ENCODE measurements at places on chromosomes 3 and 15.

- DNase-seq, result no peak
Measured at GRCh38 chr3:46666453-46666845, 27.0 kb downstream of the ALS2CL start.

- DNase-seq, result peak; percentile 49
Measured at GRCh38 chr3:22322861-22323260, 571.9 kb upstream of the ZNF385D start.

- no peak for DNase-seq
Measured at GRCh38 chr3:14425581-14426304, 23.3 kb downstream of the SLC6A6 start.

DNA sequence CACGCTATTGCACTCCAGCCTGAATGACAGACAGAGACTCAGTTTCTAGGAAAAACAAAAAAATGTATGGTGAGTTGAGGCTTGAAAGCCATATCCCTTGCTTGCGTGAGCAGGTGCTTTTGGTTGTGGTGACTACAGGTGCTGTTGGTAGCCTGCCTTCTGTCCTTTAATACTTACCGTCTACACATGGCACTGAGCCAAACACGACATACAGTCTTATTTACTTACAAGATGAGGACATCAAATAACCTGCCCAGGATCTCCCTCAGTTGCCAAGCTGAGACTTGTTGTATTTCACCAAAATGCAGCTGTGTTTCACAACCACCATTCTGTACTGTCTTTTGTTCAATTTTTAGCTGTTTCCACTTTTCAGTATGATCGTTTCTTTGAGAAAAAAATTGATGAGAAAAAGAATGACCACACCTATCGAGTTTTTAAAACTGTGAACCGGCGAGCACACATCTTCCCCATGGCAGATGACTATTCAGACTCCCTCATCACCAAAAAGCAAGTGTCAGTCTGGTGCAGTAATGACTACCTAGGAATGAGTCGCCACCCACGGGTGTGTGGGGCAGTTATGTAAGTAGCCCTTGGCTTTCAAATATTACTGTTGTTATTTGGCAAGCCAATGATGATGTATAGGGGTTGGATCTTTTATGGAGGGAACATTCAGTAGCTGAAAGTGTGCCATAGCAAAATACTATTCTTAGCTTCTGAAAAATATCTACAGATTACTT lies 6.5 kb downstream of the ALAS1 start:
- no peak for DNase-seq

DNA sequence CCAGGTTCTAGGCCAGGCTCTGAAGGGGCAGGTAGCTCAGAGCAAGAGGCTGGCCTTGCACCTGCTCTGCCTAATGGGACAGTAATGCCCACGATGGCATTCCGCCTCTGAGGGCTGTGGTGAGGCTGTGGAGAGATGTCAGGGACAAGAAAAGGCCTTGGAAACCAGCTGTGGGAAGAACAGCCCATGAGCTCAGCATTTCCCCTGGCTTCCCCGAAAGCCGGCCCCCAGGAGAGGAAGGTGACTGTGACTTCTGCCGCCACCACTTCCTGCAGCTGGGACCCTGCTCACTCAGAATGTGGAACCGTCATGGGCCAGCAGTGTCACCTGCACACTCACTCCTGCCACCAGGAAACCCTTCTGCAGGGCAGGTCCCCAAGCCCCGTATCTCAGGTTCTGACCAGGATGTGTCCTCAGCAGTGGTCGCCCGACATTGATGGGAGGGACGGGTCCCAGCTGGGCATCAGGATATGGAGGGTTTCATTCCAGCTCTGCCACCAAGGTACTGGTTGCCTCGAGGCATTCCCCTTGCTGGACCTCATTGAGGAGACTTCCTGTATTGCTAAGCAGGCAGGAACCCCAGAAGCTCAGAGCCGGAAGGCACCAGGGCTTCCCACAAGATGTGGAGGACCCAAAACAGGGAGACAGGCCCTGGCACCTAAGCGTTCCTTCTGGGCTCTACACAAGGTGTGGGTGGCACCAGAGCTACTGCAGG lies 30.7 kb downstream of the SEMA7A start:
- DNase-seq, result no peak

DNA sequence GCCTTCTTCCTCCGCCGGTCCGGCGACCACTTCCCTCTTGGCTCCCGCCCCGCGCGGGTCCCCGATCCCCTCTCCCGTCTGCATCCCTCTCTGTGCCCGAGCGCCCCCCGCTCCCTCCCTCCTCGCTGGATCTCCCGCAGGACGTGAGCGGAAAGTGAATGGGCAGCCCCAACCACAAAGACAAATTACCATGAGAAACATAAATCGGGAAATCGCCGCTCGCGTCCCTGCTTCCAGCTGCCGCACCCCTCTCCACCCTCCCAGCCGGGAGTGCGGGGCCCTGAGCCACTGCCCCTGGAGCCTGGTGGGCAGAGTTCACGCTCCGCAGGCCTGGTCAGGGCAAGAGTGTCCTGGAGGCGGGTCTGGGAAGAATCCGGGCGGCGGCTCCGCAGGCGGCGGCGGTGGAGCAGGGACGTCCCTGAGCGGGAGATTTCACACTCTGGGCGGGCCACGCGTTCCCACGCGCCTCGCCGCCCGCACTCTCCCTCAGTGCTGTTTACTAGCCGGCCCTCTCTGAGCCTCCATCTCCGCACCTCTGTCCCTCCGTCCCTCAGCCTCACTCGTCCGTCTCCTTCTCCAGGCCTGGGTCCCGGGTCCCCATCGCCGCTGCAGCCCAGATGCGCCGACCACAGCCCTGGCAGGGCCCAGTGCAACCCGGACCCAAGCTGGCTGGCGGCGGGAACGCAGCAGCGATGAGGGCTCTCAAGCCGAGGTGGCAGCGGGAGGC lies 835 bp downstream of the SEMA5B start:
- peak; percentile 87 for DNase-seq

- no peak for DNase-seq
Measured at GRCh38 chr3:50238549-50239026, 2.6 kb downstream of the GNAI2 start.

- peak; percentile 71 for DNase-seq
Measured at GRCh38 chr3:112437146-112438022, 61.9 kb downstream of the BTLA start.

- DNase-seq, result no peak
Measured at GRCh38 chr3:143633816-143634215, 214.5 kb downstream of the SLC9A9 start.

GRCh38 chr3:8424281-8424680 lies 77.3 kb upstream of the LMCD1 start:
- no peak for DNase-seq

GRCh38 chr3:168990134-168990533 lies 673.4 kb downstream of the MECOM start:
- DNase-seq, result no peak

GRCh38 chr3:180284331-180285110 lies 247.8 kb upstream of the PEX5L start:
- DNase-seq, result no peak

DNA sequence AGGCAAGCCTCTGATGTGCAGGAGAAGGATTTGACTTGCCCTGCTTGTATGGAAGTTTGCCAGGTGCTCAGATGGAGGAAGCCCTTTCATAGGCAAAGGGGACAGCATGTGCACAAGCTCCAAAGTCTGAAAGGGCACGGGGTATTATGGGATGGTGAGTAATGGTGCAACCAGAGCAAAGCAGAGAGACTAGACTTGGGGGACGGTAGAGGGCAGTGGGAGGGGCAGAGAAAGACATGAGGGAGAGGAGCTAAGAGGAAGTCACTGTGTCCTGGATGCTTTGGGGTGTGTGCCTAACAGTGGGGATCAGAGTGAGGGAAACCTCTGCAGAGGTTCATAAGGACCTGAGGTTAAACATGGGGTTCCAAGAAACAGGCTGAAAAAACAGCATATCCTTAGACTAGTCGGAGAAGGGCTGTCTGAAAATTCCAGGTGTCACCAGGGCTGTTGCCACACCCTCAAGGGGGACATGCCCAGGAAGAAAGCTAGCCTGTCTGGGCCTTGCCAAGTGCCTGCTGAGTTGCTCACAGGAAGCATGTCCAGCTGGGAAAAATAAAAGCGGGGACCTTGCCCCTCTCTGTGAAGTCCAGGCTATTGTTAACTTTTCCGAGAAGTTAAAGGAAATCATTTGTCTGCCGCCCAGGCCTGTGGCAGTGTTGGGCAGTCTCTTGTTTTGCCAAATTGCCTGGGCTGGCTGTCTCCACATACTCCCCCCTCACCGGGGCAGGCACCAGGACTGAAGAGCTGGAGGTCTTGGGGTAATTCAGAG lies 47.1 kb downstream of the HRH1 start:
- DNase-seq, result no peak

DNA sequence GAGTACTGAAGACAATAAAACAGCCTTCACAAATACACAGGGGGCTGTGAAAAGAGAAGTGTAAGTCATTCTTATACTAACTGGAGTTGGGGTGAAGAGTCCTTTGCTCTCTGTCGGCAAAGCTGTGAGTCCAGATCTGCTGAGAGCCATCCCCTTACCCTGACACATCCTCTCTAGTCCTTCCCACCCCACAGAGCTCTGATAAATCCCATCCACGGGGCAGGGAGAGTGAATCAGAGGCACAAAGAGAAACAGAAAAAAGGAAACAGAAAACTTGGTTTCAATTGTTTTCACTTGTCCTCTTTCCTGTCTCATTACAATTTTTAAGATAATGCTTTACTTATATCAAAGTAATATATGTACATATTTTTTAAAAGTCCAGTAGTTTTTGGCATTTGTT lies 18.2 kb upstream of the ZNF639 start:
- no peak for DNase-seq

DNA sequence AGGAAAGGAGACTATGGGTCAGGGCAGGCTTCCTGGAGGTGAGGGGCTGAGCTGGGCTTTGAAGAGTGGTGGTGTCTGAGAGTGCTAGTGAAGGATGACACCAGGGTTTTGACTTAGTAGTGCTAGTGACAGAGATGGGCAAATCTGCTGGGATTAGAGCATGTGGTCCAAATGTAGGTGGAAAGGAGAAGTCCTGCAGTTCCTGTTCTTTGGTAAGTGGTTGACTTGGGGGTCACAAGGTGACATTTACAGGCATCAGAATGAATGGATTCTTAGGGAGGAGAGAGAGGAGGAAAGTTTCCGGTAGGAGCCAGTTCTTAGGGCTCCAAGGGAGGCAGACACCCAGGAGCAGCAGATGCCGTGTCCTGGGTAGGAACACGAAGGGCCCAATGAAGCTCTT lies 796 bp upstream of the DOCK3 start:
- peak; percentile 17 for DNase-seq

GRCh38 chr3:18580268-18580667 lies 155.1 kb upstream of the SATB1 start:
- DNase-seq, result no peak

GRCh38 chr3:172156586-172156955 lies 117.2 kb downstream of the FNDC3B start:
- no peak for DNase-seq

DNA sequence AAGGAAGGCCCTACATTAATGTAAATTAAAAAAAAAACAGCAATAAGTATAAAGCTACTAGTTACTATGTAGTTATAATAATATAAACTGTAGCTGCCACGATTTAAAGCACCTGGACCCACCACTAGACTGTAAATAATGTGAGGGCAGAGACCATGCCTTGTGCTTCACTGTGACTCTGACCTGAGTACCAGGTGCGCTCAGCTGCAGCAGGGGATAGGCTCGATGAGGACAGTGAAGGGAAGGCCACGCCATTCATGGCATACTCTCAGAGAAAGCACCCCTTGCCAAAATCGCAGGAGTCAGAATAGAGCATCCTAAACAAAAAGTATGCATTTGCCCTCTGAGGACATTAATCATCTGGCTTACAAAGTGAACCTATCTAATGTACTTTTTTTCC lies 5.1 kb downstream of the FSTL1 start:
- no peak for DNase-seq

- peak; percentile 51 for DNase-seq
Measured at GRCh38 chr3:71530903-71531530, 52.5 kb downstream of the FOXP1 start.

- no peak for DNase-seq
Measured at GRCh38 chr15:69288531-69289341, 10.0 kb upstream of the PAQR5 start.

GRCh38 chr3:29176501-29176900 lies 104.4 kb upstream of the RBMS3 start:
- peak; percentile 48 for DNase-seq

DNA sequence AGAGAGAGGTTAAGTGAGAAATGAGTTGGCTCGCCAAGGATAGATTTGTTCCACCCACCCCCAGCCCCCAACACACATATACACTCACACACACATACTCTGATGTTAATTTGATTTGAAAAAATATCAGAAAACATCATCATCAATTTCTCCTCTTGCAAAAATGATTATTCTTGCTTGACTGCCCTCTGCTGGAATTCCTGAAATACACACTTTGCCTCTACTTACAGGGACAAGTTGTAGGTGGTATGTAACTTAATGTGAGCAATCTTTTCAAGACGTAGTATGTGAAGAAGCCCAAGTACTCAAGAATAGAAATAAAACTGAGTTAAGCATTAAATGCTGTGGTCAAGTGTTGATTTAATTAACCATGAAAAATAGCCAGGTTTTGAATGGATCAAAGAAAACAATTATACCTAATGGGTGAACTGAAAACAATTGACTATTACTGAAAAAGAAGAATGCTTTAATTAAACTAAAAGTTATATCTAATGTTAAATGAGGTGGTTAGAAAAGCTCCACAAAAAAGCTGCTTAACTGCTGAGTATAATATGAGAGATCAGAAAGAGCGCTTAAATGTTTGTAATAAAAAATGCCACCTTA lies 46.6 kb upstream of the MDFIC2 start:
- peak; percentile 50 for DNase-seq

DNA sequence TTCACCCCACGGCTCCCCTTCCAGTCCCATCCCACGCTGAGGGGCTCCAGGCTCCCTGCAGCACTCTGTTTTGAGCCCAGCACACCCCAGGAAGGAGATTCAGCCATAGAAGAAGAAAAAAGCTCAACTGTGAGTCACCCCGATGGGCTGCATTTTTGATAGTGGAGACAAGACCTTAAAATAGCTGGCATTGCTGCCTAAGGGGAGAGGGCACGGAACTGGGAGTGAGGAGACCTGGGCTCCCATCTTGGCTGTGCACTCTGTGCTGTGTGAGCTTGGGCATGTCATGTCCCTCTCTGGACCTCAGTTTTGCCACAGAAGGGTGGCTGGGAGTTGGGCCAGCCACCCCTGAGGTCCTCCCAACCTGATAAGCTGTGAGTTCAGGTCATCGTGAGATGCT lies 57.2 kb upstream of the SMAD6 start:
- DNase-seq, result no peak

GRCh38 chr3:183845608-183846288 lies 20.4 kb upstream of the MAP6D1 start:
- no peak for DNase-seq

- DNase-seq, result no peak
Measured at GRCh38 chr15:98034731-98035130, 74.2 kb downstream of the ARRDC4 start.

All from GM23338 (cell line).